Central memory CD4-positive, alpha-beta T cell (primary cell): ENCODE measurements at places on chromosomes 16 and 17.
A peak's percentile ranks its signal among the peaks of the same experiment; 100 is the strongest.

GRCh38 chr16:4358831-4359561 lies 7.9 kb upstream of the PAM16 start:
- DNase-seq, result peak; percentile 50

DNA sequence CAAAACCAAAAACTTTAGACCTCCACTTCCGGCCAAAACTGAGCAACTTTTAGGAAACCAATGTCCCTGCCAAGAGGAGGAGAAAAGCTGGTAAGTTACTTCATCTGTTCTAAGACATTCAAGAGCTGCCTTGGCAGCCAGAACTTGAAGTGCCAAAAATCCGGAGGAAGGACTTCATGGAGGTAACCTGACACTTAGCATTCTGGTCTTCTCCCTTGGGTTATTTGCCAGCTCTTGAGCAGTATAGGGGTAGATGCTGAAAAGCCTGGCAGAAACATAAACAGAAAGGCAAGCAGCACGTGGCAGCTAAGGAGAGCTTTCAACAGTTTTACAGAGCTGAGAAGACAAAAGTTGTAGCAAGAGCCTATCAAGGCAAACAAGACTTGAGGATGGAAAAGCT lies 53.2 kb downstream of the CDYL2 start:
- no peak for DNase-seq

DNA sequence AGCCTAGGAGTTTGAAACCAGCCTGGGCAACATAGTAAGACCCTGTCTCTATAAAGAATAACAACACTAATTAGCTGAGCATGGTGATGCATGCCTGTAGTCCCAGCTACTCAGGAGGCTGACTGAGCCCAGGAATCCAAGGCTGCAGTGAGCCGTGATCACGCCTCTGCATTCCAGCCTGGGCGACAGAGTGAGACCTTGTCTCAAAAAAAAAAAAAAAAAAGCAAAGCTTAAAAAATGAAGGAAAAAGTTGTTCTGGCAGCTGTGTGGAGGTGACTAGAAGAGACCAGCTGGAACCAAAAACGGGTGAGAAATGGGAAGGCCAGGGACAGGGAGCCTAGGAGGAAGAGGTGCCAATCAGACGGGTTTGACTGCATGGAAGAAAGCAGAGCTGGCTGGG lies 4.2 kb downstream of the BCL7C start:
- no peak for DNase-seq

DNA sequence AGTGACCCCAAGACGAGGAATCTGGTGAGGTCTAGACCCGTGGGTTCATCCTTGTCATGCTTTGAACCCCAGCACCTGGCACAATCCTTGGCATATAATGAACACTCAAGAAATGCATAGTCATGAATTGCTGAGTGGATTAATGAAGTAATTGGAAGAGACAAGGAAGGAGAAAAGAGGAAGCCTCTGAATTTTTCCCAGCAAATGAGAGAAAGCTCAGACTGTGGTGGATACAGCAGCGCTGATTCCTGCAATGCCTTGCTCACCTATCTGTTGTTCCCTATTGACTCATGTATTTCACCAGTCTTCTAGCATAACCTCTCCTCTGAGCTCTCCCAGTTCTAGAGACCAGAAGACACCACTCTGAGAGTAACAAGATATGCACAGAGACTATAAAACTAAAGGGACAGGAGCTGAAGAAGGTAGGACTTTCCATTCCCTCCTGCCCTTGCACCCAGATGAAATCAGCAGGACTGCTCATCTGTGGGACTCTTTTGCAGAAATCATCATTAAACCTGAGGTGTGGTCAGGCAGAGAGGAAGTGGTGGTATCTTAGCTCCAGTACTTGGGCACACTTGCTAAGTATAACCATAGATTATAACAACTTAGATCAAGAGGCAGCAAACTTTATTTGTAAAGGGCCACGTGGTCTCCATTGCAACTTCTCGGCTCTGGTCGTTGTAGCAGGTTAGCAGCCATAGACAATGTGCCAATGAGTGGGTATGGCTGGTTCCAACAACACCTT lies 102.8 kb downstream of the MAF start:
- no peak for DNase-seq

GRCh38 chr16:28149011-28149888 lies 62.5 kb downstream of the XPO6 start:
- peak; percentile 47 for DNase-seq

GRCh38 chr17:46273541-46274236 lies 21.2 kb upstream of the LRRC37A start:
- DNase-seq, result no peak

DNA sequence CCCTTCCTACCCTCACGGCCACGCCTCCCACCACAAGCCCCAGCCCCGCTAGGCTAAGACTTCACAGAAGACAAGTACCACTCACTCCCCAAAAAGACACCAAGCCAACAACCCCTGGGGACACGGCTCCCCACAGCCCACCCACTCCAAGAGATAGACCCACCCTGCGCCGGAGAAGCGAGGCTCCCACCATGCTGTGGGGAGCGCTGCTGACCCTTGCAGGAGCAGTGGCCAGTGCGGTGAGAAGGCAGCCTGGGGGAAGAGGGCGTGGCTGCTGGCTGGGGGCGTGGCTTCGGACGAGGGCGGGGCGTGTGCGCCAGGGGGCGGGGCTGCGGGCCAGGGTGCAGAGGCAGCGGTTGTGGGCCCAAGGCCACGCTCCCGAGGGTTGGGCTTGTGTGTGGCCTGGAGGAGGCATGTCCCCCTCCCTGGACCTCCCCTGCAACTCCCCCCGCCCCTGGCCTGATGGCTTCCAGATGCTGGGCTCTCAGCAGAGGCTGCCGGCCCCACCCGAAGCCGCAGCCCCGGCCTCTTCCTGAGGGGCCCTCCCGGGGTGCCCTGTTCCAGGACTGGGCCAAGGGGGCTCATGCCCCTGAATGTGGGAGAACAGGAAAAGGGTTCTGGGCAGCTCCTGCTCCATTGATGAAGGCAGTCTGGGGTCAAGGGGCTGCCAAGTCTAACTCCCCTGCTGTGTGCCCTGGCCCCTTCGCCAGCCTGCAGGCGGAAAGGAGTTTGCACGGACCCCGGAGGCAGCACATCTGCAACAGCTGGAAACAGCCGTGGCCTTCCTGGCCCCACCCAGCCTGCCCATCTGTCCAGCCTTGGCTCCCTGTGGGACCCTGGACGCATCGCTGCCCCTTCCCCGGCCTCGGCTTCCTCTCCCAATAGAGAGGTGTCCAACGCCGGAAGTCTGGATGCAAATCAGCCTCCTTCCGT lies 9.1 kb downstream of the TFAP4 start:
- DNase-seq, result no peak

DNA sequence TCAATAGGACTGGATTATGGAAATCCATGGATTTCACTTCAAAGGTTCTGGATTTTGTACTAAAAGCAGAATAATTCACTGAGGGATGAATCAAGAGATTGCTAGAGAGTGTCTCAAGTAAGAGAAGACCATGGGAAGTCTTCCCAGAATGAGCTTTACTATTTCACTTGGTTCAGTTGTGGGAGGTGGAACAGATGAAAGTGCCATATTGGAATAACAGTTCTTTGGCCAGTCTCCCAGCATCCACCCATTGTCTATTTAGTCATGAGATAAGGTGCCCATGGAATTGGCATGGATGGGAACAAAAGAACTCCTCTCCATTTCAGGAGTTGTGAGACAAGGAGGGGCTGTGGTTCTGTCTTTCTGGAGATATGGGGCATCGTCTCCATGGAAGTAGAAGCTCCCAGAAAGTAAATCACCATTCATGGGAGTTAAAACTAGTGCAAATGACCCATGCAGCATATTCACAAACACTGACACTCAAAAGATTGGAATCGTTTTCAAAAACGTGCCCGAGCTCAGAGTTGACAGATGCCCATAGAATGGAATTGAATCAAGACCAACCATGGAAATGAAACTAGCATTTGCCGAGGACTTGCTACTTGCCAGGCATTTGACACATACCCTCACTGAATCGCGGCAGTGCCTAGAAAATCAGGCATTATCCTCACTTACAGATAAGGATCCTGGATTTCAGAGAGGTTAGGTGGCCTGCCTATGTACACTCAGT lies 36.2 kb upstream of the CLEC3A start:
- no peak for DNase-seq

DNA sequence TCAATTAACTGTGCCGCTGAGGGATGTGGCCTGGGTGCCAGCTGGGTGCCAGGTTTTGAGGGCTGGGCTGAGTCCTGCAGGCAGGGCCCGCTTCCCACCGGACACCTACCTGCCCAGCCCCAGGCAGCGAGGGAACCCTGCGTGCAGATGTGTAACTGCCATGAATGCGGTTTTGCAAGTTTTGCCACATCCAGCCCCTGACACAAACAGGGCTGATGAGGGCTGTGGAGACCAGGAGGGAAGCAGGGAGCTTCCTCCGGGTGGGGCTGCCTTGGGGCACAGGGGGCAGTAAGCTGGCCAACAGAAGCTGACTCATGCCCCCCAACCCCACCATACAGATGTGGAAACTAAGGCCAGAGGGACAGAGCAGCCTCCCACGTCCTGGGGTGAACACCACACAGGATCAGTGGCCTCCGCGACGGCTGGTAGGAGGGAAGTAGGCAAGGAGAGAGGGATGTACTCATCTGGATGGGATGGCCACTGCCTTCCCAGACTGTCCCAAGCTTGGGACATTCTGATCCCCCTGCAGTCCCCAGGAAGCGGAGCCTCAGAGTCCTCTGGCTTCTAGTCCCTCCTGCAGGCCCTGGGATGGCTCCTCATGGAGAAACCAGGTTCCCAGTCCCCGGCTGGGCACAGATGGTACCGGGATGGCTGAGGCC lies 1.6 kb downstream of the UBALD1 start:
- no peak for DNase-seq

DNA sequence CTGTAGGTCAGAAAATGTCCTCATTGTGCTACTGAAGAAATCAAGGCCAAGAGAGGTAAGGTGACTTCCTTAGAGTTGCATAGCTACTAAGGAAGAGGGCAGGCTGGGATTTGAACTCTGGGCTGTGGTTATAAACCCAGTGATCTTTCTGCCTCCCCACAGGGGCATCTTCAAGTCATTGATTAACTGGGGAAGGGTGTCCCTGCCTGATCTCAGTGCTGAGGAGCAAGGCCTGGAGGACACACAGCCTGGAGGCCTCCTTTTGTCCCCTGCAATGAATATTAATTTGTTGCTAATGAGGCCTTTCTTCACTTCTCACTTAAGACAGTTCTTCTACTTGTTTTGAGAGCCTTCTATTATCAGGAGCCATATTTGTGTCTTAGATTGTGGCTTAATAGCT lies 83.8 kb downstream of the KATNIP start:
- DNase-seq, result no peak

- DNase-seq, result no peak
Measured at GRCh38 chr17:6712854-6713129, 377 bp downstream of the SLC13A5 start.

- no peak for DNase-seq
Measured at GRCh38 chr16:17493012-17493411, 22.3 kb upstream of the XYLT1 start.

- DNase-seq, result peak; percentile 40
Measured at GRCh38 chr16:10971560-10971961, 27.2 kb downstream of the CLEC16A start.

GRCh38 chr16:3642397-3643094 lies 11.9 kb upstream of the DNASE1 start:
- DNase-seq, result no peak

DNA sequence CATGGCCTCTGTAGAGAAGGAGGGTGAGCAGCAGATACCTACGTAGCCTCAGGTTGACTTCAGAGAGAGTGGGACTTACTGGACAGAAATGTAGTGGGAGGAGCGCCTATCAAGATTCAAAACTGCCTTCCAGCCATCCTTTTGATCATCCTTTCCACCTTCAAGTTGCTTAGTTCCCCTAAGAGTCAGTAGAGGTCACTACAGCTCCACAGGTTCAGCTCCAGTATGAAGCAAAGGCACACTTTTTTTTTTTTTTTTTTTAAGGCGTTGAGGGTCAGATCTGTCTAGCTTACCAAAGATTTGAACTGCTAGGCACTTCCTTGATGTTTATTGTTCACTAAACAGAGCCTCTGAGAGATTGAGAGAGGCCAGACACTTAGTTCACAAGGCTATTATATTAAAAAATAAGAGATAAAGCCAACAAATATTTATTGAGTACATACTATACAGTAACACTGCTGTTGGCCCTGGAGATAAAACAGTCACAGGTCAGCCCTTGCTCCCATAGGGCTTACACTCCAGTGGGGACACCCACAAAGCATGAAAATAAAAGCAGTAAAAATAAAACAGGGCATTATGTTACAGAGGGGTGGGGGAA lies 3.1 kb downstream of the RNF227 start:
- peak; percentile 68 for DNase-seq

GRCh38 chr16:69712914-69713581 lies 13.3 kb downstream of the NQO1 start:
- no peak for DNase-seq

GRCh38 chr17:5031365-5032082 lies 3.7 kb downstream of the SLC52A1 start:
- DNase-seq, result peak; percentile 73
